EL (cell line): ENCODE measurements at places on chromosomes 7 and 10.

GRCh38 chr10:71368643-71369042 lies 28.1 kb upstream of the CDH23 start:
- no peak for DNase-seq

GRCh38 chr7:10648289-10648688 lies 325.4 kb upstream of the PHF14 start:
- DNase-seq, result no peak

GRCh38 chr10:97412891-97413304 lies 11.8 kb upstream of the RRP12 start:
- DNase-seq, result no peak

DNA sequence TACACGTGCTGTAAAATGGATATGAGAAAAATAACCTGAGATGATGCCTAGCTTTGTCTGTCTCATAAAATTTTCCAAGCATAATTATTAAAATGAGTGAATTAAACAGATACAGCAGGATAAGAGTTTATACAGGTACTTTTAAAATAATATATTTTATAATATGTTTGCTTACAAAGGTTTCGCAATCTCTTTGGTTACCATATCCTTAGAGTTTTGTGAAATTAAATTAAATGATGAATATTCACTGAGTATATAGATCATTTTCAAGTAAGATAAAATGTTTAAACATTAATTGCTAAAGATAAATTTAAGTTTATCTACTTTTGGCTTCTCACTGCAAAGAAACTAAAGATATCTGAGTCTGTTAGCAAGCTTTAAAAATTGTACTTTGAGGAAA lies 11.4 kb downstream of the SHTN1 start:
- DNase-seq, result no peak

DNA sequence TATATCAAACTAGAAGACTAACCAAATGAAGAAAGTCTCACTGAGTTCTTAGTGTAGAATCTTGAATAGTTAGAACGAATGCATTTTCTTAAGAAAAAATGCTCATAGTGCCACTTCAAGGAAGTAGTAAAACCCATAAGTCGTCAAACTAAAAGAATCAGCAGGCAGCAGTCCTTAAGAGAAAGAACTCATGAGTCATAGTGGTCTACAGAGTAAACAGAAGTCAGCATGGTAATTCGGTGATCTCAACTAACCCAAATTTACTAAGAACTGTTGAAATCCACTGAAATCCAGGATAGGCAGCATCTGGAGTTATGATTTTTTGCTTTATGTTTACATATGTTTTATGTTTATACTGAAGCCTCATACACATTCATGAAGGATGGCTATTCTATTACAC lies 256.2 kb downstream of the LHFPL3 start:
- no peak for DNase-seq

GRCh38 chr10:3595736-3596135 lies 189.3 kb downstream of the KLF6 start:
- no peak for DNase-seq

DNA sequence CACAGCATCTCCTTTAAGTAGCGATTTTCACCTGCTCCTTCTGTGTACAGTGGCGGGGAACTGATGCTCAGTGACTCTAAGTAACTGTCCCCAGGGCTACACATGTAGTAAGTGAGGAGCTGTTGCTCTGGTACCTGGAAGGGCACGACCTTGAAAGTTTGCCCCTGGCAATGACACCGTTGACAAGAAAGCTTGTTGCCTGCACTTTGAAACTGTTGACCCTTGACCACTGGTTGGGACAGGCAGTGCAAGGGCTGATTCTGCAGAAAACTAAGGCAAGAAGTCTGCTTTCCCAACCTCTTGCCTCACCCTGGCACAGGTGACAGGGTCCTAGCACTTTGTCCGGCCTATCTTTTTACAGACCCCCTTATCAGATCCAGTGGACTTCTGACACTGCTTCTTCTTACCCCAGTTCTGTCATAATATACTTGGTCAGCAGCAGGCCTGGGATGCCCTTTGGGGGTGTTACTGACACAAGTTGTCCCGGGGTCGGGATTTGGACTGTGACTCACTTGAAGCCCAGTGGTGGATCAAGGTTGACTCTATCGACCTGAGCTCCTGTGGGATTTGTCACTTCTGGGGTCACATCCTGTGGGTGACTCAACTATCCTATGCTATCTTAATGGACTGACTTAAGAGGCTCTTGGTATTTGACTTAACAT lies 5.8 kb downstream of the ACSL5 start:
- peak; percentile 83 for DNase-seq

- no peak for DNase-seq
Observed at GRCh38 chr7:114243646-114244045, 171.0 kb upstream of the FOXP2 start.

- peak; percentile 26 for DNase-seq
Observed at GRCh38 chr10:7756360-7756992, 31.3 kb downstream of the KIN start.

- DNase-seq, result peak; percentile 79
Observed at GRCh38 chr7:11212816-11213215, 239.1 kb downstream of the PHF14 start.

DNA sequence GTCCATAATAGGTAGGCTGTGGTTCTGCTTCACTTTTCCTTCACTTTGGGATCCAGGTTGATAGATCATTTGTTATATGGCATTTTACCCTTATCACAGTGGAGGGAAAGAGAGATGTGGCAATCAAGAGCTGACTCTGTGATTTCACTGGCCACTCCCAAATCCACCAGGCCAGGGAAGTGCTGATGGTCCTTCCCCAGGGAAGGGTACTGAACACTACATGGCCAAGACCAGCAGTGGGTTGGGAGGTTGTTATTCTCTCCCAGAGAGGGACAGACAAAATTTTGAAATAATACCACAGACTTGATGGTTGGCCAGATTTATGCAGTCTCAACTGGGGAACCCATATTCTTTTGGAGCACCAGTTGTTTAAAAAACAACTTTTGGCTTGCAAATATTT lies 102.5 kb downstream of the SND1 start:
- no peak for DNase-seq

DNA sequence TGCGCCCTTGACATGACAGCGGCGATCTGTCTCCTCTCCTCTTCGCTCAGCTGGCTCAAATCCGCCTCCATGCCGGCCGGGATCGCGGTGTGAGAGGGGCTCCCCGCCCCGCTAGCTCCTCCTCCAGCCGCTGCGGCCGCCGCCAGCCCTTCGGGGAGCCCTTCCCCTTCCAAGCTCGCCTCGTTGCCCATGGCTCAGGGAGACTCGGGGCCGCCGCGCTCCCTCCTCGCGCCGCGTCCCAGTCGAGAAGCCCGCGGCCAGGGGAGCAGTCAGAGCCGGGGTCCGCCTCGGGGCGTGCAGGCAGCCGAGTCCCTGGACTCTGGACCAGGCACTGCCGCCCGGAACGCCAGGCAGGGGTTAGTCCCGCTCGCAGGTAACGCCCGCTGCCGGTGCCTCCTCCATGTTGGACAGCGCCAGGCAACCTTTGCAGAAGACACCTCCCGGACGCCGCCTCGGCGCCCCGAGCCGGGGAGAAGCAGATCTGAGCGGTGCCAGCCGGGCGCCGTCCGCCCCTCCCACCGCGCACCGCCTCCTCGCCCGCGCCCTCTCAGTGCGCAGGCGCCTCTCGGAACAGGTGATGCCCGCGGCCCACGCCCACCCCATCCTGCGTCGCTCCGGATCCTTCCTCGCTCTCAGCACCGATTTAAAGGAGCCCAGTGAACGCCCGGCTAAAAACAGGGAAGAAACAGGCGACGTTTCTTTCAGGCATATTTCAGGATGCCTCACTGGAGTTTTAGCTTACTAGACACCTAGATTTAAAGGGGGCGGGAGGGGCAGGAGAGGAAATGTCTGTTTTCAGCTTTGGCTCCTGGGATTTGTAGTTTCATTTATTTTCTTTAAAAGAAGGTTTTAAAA lies at the start of gene PCLO:
TSS of gene PCLO (minus strand) at position 483 of the 855 bp plus-strand sequence. CDS start at position 191, 292 bp downstream.
- peak; percentile 37 for DNase-seq

- DNase-seq, result peak; percentile 82
Observed at GRCh38 chr7:74083928-74084721, 521 bp downstream of the LIMK1 start.

DNA sequence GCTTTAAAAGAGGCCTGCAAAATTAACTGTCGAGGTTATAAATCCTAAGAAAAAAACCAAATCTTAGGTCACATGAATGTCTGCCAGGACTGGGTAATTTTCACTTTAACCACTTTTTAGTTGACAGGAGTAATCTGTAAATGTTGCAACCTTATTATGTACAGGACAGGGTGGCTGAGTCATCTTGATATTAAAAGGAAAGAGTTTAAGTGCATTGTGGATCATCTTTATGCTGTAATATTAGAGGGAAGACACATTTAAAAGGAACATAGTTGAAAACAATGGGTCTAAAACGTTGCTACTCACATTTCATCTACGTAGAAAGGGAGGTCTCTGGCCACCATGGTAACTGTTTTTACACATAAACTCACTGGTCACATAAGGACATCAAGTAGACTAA lies 115.5 kb downstream of the LSMEM1 start:
- no peak for DNase-seq

- DNase-seq, result no peak
Observed at GRCh38 chr7:69757981-69758430, 159.7 kb downstream of the AUTS2 start.

DNA sequence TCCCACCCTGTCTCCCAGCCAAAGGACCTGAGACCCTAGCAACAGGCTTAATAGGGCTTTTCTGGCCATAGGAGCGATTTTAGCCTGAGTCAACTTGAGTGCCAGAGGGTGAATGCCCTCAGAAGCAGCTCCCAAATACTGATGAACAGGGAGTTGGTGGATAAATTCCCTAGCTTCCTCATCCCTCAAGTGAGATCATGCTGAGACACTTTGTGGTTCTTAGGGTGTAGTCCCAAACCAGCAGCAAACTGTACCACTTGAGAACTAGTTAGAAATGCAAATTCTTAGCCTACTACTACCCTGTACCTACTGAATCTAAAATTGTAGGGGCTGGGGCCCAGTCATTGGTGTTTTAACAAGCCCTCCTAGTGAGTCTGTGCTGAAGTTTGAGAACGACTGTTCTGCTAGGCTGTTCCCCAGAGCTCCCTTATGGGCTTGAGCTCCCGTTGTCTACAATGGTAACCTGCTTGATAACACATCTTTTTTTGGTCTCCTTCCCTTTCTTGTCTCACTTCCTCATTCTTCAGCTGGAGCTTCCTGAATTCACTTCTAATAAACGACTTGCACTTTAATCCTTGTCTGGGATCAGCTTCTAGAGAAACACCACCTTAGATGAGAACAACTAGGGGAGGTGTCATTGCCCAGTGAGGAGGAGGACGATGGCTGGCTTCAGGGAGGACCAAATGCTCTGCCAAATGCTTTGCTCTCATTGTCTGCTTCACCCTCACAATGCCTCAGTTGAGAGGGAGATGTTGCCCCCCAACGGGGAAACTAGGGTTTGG lies 18.2 kb upstream of the CDH23 start:
- no peak for DNase-seq

GRCh38 chr10:1368842-1369171 lies 312.6 kb downstream of the WDR37 start:
- no peak for DNase-seq

GRCh38 chr10:29828956-29829355 lies 194.2 kb upstream of the SVIL start:
- no peak for DNase-seq

DNA sequence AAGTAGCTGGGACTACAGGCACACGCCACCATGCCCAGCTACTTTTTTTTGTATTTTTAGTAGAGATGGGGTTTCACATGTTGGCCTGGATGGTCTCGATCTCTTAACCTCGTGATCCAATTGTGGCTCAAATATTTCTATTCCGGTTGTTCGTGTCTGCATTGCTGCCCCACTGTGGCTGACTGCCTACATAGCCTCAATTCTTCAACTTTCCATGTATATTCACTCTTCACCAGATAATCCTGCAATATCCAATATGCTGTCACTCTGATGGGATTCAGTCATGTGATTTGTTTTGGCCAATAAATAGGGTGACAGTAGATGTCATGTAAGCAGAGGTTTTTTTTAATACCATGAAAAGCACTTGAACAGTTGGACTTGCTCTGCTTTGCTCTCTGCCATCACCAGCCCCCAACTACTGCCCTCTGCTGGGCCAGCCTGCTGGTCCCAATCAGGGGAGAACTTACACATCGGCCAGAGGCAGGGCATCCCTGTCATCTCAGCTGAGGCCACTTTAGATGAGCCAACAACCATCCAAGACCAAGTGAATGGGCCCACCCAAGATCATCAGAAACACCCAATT lies 56.7 kb downstream of the NSUN6 start:
- no peak for DNase-seq

DNA sequence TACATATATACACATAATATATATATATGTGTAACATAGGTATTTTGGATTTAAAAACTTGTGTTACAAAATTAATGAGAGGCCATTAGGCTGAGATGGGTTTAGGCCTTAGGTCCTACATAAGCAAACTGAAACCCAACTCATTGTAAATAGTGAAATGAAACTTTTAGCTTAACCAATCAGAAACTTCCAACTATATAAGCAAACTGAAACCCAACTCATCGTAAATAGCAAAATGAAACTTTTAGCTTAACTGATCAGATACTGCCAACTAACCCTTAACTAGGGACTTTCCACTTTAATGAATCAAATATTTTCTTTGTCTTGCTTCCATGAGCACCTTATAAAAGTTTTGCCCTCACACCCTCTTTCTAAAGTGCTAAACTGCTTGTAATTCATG lies 17.3 kb upstream of the SAMD9L start:
- no peak for DNase-seq

GRCh38 chr7:90592033-90592432 lies 4.1 kb upstream of the CDK14 start:
- DNase-seq, result no peak

GRCh38 chr7:24510759-24511158 lies 62.5 kb upstream of the PALS2 start:
- DNase-seq, result no peak
